ENCODE measurements at places on chromosomes 3 and 15.

- DNase-seq: no peak
These were observed 135.0 kb upstream of the FAM3D start for GRCh38 chr3:58801541-58801940.

DNA sequence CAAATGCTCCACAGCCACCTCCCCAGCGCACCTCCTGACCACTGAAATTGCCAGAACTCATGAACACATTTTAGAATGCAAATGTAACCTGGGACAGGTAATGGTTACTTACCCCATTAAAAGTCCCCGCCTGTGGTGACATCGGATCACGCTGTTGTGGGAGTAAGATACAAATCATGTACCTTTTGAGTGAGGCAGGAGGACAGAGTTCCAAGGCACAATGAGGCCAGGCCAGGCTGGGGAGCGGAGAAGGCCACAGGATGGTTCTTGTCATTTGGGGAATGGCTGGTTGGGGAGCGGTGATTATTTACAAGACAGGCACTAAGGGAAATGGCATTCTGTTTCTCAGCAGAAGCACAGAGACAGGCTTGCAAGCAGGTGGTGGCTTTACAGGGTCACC lies 490.0 kb downstream of the EDEM1 start:
- no peak for DNase-seq

DNA sequence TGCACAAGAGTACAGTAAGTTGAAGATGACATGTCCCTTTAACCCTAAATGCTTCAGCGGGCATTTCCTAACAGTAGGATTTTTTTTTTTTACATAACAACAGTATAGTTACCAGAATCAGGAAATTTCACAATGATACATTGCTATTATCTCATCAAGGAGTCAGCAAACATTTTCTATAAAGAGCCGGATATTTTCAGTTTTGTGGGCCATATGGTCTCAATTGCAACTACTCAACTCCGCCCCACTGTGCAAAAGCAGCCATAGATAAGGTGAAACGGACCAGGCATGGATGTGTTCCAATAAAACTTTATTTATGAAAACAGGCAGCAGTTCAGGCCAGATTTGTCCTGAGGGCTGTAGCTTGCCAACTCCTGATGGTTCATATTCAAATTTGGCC lies 130.6 kb downstream of the SMAD6 start:
- DNase-seq: no peak

DNA sequence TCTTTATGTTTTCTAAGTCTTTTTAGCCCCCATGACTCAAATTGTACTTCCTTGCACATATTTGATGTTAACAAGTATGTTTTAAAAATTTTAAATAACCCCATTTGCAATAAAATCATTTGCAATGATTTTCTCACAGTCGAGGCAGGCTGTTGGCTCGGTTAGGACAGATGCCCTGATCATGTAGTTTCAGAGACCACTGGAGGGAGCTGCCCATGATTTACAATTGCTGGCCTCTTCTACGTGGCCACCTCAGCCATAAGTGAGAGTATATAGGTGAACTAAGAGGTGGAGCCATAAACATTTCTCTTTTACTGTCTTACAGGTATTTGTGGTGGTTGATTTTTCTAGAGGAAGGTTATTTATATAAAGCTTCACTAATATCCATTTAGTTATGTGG lies 1.7 kb downstream of the DTWD1 start:
- no peak for DNase-seq

DNA sequence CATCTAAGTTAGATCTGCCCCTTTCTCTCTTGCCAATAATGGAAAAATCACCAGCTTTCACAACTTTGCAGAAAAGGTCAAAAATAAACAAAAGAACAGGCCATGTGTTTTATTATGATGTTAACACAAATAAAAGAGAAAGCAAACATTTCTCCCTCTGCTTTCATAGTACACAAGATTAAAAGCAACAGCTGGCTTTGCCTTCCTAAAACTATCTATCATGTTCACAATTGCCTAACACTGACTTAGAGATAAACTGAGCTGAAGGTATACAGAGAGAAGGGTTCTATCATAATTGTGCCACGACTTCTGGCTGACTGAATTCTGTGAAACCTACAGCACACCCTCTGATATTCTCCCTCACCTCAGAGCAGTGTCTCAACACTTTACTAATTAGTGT lies 29.4 kb downstream of the AADAC start:
- no peak for DNase-seq

GRCh38 chr3:10189557-10190354 lies 25.0 kb downstream of the IRAK2 start:
- DNase-seq: no peak

GRCh38 chr3:128436214-128436613 lies 30.5 kb downstream of the DNAJB8 start:
- no peak for DNase-seq

Data from DMS79 treated with DMSO at 0.1 percent for 48 hours (cell line).